Kidney glomerular epithelial cell (primary cell): ENCODE measurements at places on chromosomes 4 and X.

- DNase-seq, result no peak
These were observed 10.0 kb downstream of the ADAM29 start for GRCh38 chr4:174928174-174928573.

DNA sequence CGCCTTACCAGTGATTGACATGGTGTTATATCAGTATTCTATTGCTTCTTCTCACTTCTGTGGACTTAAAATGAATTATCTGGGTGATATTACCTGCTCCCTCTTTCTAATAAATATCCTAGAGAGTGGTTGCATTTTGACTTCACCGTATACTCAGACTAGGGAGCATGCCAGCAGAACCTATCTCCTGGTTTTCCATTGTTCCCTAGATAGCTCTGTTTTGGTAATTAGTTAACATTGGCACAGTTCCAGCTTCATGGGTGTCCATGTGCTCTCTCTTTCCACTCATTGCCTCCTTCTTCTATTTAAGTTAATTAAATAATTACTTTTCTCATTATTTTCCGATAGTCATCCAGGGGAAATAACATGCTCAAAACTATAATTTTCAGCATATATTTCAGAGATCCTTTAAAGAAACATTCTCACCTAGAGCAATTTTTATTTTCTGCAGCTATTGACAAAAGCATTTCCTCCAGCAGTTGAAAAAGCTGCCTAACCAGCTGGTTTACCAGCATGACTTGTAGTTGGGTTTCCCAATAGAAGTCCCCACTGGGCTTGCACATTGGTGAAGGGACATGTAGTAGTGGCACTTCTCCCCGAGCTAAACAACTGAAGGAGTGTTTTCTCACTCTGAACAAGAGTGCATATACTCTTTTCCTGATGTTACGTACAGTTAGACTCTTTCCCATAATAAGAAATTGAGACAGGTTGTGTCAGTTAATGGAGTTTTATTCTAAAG, 27.9 kb upstream of the PAPSS1 start:
- DNase-seq, result no peak

DNA sequence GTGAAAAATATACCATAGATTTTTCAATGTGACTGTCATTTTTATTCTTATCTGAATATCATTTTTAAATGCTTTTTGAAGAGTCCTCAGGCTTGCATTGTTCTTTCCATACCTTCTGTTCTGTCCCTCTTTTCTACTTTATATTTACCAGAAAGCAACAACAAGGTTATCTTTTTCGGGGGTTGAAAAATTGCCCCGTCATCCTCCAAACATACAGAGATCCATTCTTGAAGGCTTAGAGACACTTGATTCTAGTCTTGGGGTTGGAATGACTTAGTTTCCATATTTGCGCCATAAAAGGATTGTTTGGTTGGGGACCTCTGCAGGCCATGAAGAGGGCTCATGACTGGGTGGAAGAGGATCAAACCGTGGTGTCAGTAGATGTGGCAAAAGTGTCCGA, 63.5 kb downstream of the FAM114A1 start:
- no peak for DNase-seq

DNA sequence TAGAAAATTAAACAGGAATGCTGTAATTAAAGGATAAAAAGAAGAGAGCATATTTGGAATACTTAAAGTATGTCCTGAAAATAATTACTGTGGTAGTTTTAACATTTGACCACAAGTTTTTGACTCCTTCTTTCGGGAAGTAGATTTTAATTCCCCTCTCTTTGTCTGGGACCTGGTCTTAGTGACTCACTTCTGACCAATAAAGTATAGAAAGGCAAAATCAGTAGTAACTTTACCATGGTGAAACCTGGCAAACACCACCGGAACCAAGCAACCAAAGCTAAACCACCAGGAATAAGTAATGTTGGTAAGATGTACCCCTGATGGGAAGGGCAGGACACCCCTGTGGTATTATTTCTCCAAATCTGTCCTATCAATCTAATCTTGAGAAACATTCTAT, 314.8 kb downstream of the PDHA2 start:
- no peak for DNase-seq
